ENCODE measurements at places on chromosomes 13 and 19.

DNA sequence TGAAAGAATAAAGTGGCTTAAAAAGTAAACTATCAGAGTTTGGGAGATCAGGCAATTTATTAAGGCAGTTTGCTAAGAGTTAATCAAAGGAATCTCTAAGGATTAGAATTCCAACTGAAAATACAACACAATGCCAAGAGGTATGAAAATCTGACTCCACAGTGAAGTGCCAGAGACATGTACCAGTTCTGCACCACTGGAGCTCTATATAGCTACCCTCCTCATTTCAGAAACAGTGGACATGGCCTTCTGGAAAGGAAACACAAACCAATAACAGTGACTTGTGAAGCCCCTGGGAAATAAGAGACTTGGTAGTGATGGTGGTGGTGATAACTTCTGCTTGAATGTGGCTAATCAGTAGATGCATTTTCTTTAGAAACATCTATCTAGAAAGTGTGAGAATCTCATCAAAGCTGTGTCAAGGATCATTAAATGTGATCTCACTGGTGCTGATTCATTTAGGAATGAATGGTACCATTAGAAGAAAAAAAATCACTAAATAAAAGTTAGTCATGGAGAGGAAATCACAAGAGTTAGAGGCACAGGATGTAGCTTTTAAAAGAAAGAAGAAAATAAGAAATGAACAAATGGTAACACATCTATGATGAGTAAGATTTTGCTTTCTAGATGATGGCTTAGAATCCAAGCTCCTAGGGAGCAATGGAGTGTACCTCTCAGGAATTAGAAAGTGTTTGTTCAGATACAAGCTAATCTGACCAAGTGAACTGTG lies 20.1 kb upstream of the N4BP2L1 start:
- no peak for DNase-seq

DNA sequence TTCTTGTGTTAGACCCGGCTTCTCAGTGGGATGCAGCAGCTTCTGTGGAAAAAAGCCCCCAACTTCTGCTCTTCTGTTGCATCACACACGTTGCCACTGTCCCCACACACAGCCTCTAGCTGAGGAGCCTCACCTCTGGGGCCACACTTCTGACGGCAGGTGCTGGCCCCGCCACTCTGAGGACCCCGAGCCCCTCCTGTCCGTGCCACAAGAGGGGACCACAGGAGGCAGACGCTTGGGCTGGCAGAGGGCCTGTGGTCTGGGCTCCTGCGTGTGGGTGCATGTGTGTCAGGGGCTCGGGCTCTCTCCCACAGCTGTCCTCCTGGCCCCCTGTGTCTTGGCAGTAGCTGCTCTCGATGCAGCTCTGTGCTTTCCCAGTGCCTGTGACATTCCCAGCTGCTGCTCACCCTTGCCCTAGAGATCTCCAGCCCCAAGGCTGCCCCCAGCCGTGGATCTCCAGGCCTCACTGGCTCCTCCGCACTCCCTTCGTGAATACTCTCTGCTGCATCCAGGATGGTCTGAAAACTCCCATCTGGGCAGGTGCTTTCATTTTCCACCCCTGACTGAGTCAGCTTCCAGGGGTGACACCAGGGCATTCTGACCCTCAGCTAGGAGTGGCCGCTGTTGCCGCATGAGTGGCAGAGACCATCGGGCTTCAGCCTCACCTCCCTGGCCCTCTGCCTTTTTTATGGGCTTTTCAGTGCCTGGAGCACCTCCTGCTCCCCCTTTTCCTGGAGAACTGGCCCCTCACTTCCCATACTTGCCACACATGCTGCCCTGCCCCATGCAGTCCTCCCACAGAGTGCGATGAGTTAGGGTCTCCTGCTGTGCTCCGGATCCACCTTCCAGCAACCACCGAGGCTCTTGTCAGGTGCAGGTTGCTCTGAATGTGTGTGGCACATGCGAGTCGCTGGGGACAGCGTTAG lies 13.7 kb downstream of the MAU2 start:
- DNase-seq: no peak

DNA sequence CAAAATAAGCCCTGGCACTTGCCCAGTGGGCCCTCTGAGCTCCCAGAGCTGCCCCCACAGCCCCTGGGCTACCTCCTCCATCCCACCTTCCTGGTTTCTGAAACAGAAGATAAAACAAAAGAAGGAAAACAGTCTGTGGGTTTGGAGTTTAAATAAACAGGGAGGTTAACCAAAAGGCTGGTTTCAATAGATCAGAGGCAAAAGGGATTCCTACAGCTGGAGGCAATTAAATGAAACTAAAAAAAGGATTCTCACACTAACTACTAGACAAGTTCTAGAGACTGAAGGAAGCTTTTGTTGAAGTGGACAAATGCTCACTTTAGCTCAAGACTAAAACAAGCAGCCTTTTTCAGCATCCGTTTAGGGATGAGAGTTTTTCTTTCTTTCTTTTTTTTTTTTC lies 569.8 kb downstream of the FGF9 start:
- DNase-seq: no peak

GRCh38 chr13:97352815-97353214 lies 81.2 kb upstream of the RAP2A start:
- no peak for DNase-seq

DNA sequence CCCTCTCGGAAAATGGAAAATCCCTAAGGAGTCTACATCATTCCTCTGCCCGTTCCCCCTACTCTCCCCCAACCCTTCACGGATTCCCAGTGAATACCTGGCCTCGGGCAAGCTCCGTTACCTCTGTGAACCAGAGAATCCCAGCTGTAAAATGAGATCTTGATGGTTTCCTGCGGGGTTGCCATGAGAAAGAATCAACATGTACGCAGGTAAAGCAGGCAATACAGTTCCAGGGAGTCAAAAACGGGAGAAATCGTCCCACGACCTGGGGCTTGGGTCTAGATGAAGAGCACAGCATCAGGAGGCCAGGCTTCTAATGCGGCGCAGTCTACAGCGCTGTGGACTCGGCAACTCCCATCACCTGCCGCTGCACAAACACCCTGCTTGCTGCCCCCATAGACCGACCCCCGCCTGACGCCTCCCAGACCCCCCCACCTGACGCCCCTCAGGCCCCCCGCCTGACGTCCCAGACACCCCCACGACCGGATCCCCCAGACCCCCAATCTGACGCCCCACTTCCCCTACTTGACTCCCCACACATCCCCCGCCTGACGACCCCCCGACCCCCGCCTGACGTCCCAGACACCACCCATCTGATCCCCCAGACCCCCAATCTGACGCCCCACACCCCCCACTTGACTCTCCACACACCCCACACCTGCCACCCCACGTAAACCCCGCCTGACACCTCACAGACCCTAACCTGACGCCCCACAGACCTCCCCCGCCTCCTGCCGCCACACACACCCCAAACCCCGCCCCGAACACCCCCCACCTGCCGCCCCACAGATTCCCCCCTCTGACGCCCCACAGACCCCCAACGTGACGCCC lies 680 bp downstream of the LIG4 start:
- DNase-seq: no peak

DNA sequence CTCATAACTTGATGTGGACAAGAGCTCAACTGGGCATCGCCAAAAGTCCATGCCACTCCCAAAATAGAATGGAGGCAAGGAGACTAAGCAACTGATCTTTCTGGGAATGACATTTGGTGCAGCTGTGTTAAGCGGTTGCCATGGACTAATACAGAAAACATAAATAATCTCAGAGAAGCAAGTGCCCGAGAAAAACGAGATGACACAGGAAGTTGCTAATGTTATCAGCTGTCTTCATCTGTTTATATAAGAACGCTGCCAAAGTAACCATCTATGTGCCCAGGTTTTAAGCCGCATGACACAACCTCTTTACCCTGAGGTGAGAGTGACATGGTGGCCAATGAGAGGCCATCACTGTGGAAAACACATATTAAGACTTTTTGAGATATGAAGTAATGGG lies 54.9 kb upstream of the SACS start:
- no peak for DNase-seq

DNA sequence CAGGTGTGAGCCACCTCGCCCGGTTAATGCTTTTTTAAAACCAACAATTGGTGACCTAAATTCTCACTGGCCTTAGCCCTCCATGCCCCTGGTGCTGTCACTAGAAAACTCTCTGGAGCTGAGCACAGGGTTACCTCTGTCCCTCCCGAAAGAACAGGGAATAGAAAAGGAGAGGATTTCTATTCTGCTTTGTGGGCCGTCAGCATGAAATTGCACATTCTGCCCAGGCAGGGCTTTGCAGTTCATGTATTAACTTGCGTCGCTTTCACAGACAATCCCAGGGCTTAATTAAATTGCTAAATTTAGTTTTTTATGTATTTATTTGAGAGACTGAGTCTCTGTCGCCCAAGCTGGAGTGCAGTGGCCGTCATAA lies 583 bp upstream of the ZNF480 start:
- DNase-seq: no peak

DNA sequence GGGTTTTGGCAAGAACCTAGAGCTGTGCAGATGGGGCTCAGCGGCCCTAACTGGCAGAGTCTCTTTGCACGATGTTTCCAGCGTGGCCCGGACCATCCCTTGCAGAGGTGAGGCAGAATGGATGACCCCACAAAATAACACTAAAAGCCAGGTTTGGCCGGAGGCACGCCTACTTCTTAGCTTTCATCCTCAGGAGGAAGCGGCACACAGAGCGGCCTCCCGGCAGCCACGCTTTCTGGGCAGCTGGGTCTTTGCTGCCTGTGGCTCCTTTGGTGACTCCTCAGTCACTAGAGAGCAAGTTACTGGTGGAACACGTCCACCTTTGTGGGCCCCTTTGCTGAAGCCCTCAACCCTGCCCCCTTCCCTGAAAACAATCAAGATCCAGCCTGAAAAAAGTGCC lies 25.2 kb downstream of the TEX29 start:
- no peak for DNase-seq

GRCh38 chr13:58619396-58620113 lies 988.0 kb downstream of the PCDH17 start:
- no peak for DNase-seq

GRCh38 chr13:113895436-113895835 lies 31.6 kb upstream of the GAS6 start:
- DNase-seq: no peak

GRCh38 chr19:49712397-49712859 lies 21.5 kb downstream of the CPT1C start:
- DNase-seq: peak; percentile 49

GRCh38 chr19:15300533-15301197 lies 31.7 kb downstream of the BRD4 start:
- DNase-seq: no peak
